ENCODE measurements at places on chromosomes 6 and 20.

GRCh38 chr20:2137552-2138201 is 36.0 kb downstream of the STK35 start:
- DNase-seq, result peak; percentile 91

GRCh38 chr6:137776786-137777686 is 90.0 kb upstream of the TNFAIP3 start:
- DNase-seq, result no peak

GRCh38 chr20:17281478-17281877 is 54.6 kb downstream of the PCSK2 start:
- peak; percentile 3 for DNase-seq

GRCh38 chr20:35145141-35145564 is 2.0 kb downstream of the EDEM2 start:
- peak; percentile 61 for DNase-seq

- DNase-seq, result no peak
Measured at GRCh38 chr20:35506872-35507638, 22.4 kb downstream of the C20orf173 start.

DNA sequence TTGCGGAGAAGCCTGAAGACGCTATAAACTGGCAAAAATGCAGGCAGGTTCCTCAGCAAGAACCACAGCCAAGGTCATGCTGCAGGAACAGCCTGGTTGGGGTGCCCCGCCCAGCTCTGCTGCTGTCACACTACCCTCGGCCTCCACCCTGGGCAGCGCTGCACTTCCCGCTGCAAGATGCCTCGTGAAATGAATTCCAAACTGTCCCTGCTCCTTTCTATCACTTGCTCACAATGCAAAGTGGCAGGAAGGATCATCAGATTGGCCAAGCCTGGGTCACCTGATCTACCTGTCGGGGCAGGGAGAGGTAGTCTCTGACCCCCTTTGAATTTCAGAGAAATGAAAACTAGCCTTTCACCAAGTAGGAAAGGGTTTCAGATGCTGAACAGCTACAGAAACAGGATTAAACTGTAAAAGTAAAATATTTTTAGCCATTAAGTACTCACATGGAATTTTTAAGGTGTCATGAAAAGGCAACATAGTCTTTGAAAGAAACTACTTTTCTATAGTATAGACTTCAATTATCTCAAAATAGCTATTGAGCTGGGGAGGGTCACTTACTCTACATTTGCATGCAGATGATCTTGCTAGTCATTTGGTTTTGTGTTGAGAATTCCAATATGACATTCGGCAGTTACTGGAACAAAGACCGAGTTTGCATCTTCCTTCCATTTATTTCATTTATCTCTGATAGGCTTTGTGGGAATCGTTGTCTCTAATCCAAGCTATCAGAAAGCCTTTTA is 236.4 kb upstream of the ASCC3 start:
- DNase-seq, result peak; percentile 3

GRCh38 chr20:63536241-63536977 is 767 bp downstream of the PTK6 start:
- peak; percentile 81 for DNase-seq

GRCh38 chr6:146819596-146820320 is 221.0 kb downstream of the ADGB start:
- no peak for DNase-seq

GRCh38 chr6:127855542-127856159 is 45.2 kb downstream of the THEMIS start:
- peak; percentile 7 for DNase-seq

- DNase-seq, result peak; percentile 63
Measured at GRCh38 chr6:155314773-155315515, 660 bp upstream of the TFB1M start.

DNA sequence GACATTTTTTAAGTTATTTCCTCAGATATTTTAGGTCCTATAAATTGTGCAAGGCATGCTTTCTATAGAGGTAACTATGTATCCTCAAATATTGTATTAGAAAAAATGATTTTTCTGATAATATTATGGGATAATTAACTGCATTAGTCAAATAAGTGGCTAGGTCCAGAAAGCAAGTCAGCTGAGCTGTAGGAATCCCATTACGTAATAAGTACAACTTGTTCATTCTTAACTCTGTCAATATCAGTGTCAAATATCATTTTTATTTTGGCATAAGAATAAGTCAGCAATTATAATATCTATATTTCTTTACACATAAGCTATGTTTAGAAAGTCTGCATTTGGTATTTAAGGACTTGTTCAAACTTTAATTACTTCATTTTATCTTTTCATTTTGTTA is 830.9 kb upstream of the GJE1 start:
- DNase-seq, result no peak

DNA sequence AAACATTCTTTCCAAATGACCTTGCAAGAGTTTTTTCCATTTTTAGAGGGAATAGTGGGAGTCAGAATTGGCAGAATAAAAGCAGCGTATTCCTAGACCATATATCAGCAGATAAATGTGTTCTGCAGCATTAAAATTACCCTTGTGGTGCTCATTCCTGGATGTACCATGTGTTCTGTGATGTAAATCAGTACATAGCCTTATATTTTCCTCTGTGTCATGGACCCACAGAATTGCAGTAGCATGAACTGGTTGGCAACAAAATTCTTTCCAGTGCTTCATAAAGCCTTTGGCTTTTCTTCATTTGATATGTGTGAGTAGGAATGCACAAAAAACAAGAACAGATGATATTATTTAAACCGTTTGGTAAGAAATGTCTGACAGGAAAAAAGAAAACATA is 32.5 kb downstream of the ANKEF1 start:
- peak; percentile 43 for DNase-seq

DNA sequence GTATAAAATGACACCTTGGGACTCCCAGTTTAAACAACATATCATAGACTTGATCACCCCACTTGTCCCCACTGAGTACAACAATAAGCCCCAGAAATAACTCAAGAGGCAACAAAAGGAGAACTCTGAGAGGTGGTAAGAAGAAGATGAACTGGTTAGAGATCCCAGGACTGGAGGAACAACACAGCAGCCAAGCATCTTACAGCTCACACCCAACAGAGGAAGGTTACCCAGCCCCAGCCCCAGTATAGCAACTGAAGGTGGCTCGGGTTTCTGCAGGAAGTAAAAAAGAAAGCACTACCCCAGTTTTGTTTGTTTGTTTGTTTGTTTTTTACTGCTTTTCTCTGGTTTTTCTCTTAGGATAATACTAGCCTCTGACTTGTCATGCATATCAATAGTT is 17.1 kb upstream of the TGM6 start:
- no peak for DNase-seq

DNA sequence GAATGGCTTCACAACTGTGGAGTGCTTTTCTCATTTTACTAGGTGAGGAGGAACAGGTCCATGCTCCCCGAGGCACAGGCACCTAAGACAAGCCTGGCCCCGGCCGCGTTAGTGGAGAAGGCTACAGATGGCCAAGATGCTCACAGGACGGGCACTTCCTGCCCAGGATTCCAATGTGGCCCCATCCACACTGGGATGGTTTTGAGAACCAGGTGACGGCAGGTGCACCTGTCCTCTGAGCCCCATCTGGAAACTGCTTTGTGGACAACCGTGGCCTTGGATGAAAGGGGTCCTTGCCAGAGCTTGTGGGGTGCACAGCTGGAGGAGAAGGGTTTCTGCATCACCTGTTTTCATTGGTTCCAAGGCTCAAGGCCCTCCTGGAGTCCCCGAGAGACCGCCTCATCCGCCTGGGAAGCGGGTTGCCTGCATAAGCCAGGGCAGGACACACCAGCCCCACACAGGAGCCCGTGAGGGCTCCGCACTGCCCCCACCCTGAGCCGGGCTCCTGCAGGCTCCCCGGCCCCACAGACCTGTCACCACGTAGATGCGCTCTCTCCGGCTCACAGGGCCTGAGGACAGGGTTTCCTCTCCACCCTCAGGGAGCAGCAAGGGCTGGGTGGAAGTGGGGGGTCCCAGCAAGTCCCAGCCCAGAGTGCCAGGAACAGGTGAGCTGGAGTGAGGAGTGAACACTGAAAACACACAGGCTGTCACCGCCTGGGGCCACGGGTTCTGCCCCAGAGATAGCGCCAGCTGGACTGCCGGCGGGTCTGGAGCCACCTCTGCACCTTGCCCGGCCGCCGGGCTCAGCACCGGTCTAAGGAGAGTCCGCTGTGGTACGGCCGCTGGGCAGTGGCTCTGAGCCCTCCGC is 18.3 kb downstream of the NTSR1 start:
- DNase-seq, result no peak

DNA sequence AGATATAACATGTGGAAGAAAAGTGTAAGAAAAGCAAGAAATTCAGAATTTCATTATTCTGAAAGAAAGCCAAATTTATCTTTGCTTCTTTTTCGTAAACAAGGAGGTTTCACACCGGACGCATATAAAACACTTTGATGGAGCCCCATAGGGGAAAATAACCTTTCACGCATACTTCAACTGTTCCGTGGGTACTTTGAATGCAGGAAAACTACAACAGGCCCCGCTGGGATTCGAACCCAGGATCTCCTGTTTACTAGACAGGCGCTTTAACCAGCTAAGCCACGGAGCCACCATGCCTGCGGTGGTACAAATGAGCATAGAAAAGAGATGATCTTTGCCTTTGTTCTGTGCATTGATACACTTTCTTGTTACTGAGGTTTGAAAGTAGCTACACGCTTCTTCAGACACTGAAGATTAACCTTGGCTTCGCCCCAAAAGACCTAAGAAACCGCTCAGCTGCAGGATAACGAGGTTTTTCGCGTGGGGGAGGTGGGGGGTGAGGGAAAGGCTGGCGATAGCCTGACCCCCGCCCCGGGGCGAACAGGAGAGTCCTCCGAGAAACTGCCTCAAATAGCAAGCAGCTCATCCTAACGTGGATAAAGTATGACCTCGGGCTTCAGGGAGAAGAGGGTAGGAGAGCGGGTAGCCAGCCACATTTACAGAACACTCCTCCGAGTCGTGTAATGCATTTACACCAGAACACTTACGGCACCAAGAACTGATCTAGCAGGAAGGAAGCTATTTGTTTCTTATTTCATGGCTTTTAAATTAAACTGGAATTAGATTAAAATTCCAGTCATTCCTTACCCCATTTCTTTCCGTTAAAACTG is 5.3 kb upstream of the HMGN4 start:
- DNase-seq, result peak; percentile 77

DNA sequence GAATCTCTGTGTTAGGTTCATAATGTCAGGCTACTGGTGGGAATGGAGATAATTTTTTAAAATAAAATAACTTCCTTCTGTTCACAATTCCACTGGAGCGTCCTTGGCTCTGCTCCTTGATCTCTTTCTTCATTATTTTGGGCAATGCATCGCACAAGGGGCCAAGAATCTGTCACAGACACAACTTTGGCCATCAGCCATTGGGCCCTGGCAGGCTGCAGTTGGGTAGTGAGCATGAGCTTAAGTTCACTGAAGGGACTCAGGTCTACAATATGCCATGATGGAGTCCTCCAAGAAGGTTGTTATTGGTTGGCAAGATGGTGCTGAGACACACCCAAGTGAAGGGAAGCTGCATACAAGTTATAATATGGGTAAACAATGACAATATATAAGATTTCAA is 40.0 kb downstream of the CYP39A1 start:
- DNase-seq, result no peak
